NCI-H526 treated with DMSO at 0.1 percent for 48 hours (cell line): ENCODE measurements at places on chromosomes 7 and 10.
A peak's percentile ranks its signal among the peaks of the same experiment; 100 is the strongest.

DNA sequence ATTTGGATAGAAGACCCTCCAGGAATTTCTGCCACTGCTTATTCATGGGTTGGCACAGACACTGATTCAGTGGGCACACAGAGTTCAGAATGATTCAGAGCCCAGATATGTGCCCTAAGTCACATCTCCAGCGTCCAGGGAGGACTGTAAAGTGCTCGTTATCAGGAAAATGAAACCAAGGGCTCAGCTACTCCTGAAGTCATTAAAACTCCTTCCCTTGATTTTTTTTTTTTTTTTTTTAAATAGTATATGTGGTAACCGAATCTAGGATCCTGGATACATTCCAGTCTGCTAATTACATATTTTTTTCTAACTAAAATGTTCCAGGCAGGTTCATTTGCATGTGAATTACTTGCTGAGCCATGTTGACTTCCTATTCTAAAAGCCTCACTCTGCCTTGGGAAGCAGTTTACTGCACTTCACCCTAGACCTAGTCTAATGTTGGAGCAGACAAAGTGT, 34.7 kb downstream of the MET start:
- peak; percentile 62 for DNase-seq

GRCh38 chr7:135745703-135746312, 2.8 kb downstream of the FAM180A start:
- DNase-seq, result no peak

- no peak for DNase-seq
Observed at GRCh38 chr7:159271781-159272180, 127.1 kb upstream of the VIPR2 start.

DNA sequence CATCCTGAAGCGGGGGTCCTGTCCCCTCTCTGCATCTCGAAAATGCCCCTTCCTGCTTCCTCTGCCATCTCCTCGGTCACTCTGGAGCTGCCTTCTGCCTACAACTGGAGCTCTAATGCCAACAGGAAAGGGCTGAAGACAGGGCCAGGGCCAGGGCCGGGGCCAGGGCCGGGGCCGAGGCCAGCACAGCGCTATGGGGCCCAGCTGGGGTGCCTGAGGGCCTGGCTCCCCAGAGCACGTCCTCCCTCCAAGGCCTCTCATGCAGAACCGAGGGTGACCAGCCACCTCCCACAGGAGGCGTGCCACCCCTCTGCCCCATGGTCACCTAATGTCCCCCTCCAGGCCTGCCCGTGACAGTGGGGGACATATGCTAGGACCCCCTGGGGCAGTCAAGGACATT, 155.7 kb downstream of the PRKAG2 start:
- no peak for DNase-seq

DNA sequence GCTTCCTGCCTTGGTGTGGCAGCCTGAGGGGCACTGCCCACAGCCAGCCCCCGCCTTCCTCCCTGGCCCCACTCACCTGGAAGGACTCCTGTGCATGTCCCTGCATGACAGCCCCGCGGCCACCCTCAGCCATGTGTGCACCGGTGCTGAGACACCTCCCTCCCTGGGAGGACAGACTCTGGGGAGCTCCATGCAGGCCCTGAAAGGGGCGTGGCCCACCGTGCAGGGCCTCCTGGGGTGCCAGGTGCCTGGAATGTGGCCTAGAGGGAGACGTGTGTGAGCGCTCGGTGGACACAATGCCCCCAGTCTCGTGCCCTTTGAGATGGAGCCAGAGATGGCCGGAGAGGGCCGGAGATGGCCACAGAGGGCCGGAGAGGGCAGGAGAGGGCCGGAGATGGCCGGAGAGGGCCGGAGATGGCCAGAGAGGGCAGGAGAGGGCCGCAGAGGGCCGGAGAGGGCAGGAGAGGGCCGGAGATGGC, 59.1 kb upstream of the PPP2R2D start:
- DNase-seq, result no peak

- no peak for DNase-seq
Observed at GRCh38 chr10:106493226-106493625, 671.3 kb downstream of the SORCS1 start.

- DNase-seq, result no peak
Observed at GRCh38 chr10:79236433-79236765, 110.9 kb upstream of the PPIF start.

- no peak for DNase-seq
Observed at GRCh38 chr7:80204454-80204853, 69.8 kb downstream of the GNAI1 start.

DNA sequence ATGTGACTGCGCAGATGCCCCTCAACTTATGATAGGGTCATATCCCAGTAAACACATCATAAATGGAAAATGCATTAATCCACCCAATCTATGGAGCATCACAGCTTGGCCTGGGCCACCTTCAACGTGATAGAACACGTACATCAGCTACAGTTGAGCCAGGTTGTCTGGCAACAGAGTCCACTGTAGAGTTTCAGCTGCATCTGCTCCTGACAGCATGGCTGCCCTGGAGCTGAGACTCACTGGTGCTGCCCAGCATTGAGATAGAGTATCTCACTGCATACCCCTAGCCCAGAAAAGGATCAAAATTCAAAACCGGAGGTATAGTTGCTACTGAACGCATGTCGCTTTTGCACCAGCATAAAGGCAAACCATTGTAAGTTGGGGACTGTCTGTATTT, 437.7 kb upstream of the MKI67 start:
- DNase-seq, result no peak
